Fibroblast of pulmonary artery (primary cell): ENCODE measurements at places on chromosomes 5 and 9.

GRCh38 chr5:73564018-73564417 is 1.4 kb downstream of the ANKRA2 start:
- DNase-seq = peak; percentile 10

- DNase-seq = no peak
These were observed 104.6 kb upstream of the ADRA1B start for GRCh38 chr5:159811712-159812111.

GRCh38 chr5:115551415-115551814 is 6.8 kb upstream of the FEM1C start:
- peak; percentile 60 for DNase-seq

DNA sequence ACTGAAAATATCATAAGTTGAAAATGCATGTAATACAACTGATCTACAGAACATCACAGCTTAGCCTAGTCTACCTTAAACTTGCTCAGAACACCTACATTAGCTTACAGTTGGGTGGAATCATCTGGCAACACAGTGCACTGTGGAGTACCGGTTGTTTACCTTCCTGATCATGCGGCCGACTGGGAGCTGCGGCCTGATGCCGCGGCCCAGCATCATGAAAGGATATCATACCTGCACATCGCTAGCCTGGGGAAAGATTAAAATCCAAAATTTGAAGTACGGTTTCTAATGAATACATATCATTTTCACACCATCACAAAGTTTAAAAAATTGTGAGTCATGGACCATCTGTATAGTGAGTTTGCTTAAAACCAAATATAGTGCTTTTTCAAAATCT is 1.8 kb downstream of the HACD4 start:
- DNase-seq = no peak

- DNase-seq = no peak
These were observed 966.5 kb upstream of the TYRP1 start for GRCh38 chr9:11726659-11727058.

DNA sequence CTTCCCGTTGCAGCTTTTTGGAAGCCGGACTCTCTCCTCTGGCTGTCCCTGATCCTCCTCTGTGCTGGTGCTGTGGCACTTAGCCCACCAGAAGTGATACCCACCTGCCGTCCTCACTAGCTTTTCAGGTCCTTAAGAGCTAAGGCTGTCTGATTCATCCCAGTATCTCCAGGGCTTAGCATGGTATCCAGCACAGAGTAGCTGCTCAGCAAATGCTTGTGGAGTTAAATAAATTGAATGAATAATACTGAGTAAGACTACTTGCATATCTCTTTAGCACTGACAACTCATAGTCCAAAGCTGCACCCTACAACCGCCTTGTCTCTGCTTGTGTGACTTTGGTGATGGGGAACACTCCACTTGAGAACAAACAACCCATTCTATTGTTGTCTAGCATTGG is 7.7 kb upstream of the XPA start:
- DNase-seq = no peak

DNA sequence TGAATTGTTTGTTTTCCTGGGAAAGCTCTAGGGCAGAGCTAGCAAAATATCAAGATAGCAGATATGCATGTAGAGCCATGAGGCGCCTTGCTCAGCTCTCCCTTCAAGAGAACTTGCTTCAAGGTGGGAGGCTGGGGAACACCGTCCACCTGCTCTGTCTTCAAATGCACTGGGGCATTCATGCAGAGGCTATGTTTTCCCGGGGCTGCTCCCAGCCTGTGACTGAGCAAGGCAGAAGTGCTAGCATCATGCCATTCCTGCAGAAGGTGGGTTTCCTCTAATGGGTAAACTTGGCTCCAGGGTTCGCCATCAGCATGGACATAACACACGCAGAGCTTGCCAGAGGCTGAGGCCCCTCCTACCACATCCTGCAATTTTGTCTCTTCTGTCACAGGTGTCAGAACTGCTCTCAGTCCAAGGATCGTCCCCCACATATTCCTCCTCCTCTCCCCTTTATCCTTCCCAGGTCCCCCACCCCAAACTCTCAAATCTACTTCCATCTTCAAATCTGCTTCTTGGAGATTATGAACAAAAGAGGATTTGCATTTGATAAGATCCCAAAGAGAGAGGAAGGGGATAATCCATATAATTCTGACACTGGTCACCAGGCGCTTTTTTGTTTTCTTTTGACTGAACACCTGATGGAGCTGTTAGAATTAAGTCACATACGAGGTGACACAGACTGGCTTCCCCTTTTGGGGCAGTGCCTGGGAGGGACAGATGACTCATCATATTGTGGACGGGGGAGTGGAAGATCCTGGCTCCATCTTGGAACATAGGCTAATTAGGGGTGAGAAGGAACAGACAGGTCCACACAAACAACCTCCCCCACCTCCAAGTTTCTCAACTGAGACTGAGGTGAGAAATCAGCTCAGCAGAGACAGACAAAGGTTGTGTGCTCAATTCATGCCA is 85.0 kb upstream of the TAF11L2 start:
- no peak for DNase-seq

DNA sequence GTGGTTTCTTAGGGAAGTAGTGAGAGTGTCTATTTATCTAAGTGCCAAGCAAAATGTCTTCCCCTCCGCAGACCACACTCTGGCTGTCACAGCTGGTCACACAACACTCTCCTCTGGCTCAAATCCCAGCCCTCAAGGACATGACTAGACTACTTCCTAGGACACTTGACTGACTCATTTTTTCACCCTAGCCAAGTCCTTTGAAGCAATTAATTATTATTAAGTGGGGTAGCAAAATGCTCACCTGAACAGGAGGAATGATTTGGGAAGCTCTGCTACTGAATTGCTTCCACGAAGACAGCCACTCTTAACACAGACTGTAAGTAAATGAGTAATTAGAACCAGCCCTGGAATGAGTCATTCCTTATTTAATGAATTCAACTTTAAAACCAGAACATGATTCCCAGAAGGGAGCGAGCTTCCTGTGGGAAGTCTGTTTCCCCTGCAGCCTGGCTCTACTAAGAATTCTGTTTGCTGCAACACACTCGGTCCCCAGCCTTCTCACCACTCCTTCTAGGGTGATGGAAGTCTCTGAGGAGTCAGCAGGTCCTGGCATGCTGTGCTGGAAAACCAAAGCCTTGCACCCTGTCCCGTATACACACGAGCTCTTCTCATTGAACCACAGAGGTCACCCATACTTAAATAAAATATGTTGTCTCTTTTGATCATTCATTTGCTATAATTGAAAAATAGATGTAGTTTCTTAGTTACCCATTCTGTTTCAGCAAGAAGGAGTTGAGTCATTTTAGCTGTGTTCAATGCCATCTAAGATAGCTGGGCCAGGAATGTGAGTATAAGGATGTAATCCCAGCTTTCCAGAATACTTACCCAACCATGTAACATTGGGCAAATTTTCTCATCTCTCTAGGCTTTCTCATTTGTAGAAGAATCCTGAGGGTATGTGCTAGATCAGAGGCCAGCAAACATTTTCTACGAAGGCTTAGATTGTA is 218.6 kb upstream of the RASEF start:
- peak; percentile 49 for DNase-seq

GRCh38 chr9:106784076-106784475 is 78.9 kb upstream of the ZNF462 start:
- peak; percentile 40 for DNase-seq

DNA sequence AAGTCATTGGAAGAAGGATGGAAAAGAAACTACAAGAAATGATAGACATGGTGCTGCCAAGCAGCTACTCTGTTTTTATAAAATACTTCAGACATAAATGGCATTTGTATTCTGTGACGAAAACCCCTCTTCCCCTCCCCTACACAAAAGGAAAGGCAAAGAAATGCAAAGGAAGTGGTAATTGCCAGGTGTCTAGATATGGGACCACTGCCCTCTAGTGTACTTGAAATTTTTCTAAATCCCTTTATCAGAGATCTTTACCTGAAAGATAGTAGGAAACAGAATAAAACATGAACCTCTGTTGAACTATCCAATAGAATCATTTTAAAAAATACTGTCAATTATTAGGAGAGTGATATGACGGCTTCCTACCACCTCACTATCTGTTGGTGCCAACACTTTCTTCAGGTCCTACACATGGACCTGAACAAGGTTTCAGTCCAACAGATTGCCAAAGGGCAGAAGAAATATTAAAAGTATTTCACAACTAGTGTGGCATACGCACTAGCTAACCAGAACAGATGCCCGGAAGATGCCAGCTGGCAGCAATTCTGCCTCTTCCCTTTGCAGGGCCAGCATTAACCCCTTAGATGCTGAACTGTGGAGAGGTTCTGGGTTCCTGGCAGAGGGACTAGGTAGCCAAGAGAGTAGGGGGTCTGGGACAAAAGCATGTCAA is 104.1 kb downstream of the TSSK1B start:
- DNase-seq = peak; percentile 68

DNA sequence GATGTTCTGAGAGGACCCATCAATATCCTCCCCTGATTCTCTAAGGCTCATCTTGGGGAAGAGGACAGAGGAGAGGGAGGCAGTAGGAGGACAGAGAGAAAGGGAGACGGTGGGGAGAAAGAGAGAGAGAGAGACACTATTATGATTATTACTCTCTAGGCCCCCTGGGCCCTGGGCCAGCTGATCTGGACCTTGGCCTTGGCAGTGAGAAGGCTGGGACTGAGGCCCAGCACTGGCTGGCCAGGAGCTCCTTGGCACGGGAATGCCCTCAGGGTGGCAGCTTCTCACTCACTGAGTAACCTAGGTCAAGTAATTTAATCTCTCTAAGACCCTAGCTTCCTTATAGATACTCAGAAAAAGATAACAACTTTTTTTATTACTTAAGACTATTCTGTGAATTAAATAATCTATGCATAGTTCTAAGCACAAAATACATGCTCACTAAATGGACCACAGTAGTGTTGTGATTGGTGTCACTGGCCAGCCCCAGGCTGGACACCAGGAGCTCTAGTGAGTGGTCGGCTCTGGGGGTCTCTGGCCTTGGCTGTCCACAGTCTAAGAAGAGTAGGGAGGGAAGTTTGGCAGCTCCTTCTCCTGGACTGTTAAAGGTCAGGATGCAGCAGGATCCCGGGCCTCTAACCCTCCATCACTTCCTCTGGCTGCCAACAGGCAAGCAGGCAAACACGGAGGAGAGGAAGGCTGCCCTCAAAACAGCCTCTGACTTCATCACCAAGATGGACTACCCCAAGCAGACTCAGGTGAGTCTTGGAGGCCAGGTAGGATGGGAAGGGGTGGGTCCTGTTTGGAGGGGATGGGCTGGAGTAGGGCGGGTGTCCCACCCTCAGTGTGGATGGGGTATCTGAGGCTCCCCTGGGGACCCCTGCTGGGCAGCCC is 50.0 kb downstream of the GSN start:
- DNase-seq = no peak
